DMS53 (cell line): ENCODE measurements at places on chromosomes 11 and 22.

DNA sequence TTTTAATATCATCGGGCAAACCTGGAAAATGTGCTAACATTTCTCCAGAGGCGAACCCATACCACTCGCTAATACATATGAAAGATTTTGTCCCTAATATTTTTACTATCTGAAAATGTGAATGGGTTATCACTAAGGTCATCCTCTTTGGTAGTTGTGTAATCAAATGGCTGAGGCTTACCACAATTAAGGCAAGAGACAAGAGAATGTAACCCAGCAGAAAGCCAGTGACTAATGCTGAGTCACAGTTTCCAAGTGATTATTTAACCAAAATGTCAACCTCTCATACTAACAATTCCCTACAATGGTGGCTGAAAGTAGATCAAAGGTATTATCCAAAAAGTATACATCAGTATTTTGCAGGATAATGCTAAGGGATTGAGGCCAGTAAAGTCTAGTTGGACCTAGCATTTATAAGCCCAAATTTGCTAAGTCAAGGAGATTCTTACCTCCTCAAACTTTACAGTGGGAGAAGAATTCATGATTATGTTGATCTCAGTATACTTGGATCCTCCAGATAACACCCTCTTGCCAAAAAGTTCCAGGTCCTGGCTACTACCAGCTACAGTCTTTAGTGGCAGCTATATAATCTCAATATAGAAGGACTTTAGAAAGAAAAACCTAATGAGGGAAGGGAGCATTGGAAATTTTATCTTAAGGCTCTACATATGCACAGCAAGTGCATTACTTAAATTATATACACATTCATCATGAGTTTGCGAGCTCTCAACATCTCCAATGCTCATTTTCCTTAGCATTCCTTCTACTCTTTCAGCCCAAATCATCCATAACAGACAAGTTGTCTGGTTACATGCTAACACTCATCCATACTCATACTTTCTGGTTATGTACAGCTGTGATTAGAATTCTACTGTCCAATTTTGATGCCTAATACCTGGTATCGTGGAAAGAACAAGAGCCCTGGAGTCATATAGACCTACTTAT, 25.4 kb downstream of the SIK3 start:
- peak; percentile 90 for DNase-seq

DNA sequence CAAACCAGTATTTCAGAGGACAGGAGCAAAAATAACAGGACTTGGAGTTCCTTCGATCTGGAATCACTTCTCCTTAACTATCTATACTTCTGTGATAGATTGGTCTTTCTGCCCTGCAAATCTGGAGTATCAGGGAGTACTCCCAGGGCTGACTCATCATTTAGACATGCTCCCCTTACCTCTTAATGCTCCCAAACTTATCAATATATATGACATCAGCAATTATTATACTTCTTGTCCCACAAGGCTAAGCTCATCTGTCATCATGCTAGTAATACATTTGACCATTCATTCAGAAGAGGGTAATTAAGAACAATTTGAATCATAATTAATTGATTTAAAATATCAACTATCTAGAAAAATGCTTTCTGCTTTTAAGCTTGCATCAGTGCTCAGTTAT, 163.8 kb downstream of the SWAP70 start:
- DNase-seq, result no peak

GRCh38 chr22:20238901-20239675, 29.0 kb downstream of the RTN4R start:
- DNase-seq, result no peak

DNA sequence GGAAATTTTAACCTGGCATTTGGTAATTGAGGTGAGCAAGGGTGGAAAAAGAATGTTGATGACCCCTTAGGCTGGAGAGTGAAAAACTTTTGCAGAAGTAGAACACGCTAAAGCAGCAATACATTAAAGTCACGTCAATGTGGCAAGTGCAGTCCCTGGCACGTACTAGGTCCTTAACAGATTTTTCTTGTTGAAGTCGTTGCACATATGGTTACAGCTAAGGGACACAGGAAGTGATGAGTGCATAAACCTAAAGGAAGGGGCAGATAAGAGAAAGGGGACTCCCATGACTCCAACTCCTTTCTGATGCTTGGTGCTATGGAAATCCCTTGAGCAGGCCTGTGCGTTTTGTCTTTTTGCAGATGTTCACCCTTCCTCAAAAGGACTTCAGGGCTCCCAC, 1.2 kb downstream of the ACCS start:
- DNase-seq, result no peak

GRCh38 chr11:75476739-75477613, 44.0 kb upstream of the KLHL35 start:
- peak; percentile 92 for DNase-seq

DNA sequence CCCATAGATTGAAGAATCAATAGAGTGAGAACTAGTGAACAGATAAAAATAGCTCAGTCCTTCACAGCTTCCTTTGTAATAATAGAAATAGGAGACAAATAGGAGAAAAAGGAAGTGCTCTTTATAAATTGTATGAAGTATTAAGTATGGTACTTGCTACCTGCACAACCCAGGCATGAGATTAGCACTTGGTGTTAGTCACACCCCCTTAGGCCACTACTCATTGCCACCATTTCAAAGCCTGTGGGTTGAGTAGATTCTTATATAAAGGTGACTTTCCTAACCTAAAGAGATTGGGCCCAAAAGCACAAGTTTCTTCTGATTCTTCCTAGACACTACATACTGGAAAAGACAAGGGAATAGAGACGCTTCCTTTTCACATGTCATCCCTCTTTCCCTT, 37.7 kb upstream of the ADORA2A start:
- no peak for DNase-seq

DNA sequence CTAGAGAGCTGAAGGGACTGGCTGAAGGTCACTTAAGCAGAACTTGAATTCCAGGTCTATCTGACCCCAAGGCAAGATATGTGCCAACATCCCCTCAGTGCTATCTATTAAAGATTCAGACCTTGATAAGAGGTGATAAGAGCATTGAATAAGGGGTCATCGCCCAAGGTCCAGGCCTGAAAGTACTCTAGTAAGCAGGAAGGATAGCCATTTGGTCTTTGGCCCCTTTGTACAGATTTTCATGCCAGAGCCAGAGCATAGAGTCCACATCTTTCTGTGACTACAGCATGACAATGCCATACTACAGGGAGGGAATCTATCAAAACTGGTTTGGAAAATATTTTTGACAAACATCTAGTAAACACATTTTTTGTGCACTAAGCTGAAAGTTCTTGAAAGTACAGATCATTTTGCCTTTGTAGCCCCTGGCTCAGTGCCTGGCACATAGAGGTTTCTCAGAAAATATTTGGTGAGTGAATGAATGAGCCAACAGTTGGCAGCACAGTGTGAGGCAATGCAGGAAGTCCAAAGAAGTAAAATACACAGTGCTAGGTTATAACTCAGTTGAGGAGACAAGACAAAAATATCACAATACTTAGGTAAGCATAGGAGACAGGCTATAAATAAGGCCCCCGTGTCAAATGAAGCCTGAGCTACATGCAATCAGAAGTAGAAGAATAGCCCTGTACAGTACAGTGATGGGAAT, 15.1 kb upstream of the RRAS2 start:
- DNase-seq, result no peak

DNA sequence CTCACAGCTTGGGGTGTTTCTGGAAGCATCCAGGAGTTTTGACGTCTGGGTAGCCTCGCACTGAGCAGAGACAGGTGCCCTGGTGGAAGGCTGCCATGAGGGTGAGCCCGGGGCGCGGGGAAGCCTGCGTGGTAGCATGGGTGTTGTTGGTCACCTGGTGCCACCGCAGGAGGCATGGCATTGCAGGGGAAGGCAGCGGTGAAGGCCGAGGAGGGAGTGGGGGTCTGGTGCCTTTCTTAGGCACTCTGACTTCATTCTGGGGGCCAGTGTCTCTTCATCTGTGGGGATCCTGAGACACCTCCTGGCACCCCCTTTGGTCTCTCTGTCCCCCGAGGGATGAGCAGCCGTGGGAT, 271.2 kb downstream of the TBC1D22A start:
- no peak for DNase-seq

DNA sequence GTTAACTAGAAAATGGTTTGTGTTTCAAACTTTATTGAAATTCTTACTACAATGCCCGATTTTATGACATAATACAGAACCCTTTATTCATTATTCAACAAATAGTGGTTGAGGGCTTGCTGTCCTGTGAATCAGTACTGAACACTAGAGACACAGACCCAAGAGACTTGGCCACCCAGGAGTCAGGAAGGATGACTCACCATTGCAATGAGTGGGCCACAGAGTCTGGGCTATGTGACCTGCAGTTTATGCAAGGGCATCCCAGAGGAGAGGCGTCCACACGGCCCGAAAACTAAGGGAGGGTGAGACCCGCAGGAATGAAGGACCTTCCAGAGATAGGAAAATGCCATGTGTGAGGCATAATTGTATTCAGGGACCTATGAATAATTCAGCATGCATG, 143.8 kb upstream of the DDI1 start:
- DNase-seq, result peak; percentile 44

DNA sequence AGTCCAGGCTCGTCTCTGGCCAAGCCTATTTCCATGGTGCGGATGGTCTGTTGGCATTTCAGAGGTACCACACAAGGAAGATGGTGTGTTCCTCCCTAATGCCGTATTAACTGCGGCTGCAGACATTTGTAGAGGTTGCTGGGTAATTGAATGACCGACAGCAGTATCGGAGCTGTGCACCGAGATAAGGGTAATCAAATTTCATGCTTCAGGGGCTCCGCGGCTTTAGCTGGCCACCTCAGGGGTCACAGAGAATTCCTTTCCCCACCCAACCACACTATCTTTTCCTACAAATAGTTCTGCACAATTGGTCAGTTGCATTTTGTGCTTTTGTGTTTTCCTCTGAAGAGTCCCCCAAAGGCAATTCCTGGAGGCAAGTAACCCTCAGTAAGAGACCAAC, 297.4 kb downstream of the OPCML start:
- no peak for DNase-seq

DNA sequence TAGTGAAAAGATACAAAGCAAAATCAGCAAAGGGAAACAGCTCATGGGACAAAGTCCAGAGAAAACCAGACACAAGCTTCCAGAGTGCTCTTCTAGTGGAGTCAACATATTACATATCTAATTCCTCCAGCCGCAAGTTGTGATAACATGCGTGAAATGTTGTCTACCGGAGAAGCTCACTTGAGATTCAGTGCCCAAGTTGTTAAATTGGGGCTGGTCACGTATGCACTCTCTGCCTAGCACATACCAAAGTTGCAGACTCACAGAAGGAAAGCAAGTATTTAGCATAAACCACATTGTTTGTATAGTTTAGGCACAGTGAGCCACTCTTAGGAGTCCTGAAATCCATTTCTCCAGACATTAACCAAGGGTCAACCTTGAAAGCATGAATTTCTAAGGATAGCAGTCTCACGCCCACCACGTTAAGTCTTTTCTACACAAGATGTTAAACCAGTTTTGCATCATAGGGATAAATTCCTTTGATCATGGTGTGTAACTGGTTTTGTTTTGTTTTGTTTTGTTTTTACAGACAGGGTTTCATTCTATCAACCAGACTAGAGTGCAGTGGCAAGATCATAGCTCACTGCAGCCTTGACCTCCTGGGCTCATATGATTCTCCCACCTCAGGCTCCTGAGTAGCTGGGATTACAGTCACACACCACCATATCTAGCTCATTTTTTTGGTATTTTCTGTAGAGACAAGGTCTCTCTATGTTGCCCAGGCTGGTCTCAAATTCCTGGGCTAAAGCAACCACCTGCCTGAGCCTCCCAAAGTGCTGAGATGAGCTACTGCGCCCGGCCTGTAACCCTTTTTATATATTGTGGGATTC, 39.5 kb upstream of the EP300 start:
- peak; percentile 11 for DNase-seq

- no peak for DNase-seq
Measured at GRCh38 chr11:61460986-61461385, 31.1 kb downstream of the SDHAF2 start.

DNA sequence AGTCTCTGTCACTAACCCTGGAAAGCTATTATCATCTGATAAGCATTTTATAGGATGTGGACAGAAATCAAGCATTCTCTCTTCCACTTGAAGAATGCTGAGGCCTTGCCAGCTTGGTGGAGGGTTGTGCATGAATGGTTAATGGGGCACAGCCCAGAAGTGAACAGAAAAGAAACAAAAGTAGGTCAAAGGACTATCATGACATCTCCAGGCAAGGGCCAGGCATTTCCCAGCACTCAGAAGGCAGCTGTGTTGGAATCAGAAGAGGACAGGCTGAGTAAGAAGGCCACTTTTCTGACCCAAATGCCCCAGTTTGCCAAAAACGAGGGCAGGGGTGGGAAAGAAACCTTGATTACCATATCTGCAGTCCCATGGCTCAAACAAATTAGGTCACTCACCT, 12.4 kb downstream of the TENM4 start:
- no peak for DNase-seq

GRCh38 chr11:101566626-101567025, 17.2 kb downstream of the TRPC6 start:
- DNase-seq, result no peak

DNA sequence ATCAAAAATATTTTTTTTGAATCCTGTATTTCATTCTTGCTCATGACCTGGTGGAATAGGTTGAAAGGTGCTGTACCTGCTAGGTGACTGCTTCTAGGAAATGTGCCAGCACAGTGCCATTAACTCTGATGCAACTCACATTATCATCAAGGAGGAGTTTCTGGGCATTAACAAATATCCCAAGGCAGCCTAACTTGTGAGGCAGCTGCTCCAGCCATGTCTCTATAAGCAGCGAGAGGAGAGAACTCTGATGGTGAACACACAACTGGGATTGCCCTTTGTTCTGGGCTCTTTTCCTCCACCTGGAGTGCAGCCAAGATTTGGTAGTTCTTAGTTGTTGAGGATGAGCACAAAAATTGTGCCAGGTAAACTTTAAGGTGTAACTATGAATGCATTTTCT, 25.6 kb downstream of the HEPHL1 start:
- DNase-seq, result peak; percentile 10

DNA sequence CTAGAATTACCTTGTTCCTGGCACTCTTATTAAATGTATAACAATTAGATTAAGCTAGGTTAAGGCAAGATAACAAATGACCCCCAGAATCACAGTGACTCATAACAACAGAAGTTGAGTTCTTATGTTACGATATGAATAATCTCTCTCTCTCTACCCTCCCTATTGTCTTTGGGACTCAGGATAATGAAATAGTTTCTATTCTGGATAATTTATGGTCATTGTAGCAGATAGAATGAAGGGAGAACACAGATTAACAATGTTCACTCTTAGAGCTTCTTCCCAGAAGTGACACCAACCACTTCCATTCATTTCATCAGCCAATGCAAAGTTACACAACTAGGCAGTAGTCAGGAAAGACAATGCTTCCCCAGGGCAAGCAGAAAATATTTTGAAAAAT, 334.5 kb downstream of the C11orf87 start:
- DNase-seq, result no peak

- DNase-seq, result no peak
Measured at GRCh38 chr11:31655483-31655882, 145.9 kb downstream of the ELP4 start.

- DNase-seq, result peak; percentile 68
Measured at GRCh38 chr22:44331881-44332714, 19.3 kb upstream of the SHISAL1 start.

DNA sequence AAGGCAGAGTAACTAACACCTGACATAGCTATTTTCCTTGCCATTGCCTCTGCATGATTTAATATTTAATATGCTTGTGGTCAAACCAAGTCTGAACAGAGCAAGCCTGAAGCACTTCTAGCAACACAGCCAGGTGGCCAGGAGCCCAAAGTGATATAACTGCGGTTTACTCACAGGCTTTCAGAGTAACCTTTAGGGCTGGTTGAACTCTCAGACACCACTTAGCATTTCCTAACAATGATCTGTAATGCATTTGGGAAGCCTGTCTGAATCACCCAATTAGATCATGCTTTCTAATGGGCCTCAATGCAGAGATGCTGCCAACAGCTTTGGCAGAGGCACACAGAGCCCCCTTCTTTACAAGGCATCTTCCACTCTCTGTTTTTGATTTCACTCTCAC, 96.1 kb downstream of the FDX1 start:
- peak; percentile 9 for DNase-seq
